ENCODE measurements at places on chromosomes 3 and 15.

DNA sequence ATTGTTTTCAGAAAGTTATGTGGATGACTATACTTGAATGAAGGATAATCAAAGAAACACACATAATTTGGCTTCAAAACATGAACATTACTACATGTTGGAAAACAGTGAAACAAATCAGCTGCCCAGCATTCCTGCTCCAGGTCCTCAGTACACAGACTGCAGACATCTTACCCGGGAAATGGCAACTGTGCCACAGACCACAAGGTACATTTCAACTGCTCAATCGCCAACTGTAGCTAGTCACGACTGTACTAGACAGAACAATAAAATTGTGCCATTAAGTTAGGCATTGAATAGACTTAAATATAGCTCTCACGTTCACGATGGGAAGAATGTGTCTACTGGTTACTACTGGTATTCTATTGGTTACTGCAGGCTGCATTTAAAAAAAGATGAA, 5.0 kb downstream of the NAA50 start:
- DNase-seq = no peak

GRCh38 chr15:88344786-88345185, 88.2 kb upstream of the NTRK3 start:
- DNase-seq = no peak

DNA sequence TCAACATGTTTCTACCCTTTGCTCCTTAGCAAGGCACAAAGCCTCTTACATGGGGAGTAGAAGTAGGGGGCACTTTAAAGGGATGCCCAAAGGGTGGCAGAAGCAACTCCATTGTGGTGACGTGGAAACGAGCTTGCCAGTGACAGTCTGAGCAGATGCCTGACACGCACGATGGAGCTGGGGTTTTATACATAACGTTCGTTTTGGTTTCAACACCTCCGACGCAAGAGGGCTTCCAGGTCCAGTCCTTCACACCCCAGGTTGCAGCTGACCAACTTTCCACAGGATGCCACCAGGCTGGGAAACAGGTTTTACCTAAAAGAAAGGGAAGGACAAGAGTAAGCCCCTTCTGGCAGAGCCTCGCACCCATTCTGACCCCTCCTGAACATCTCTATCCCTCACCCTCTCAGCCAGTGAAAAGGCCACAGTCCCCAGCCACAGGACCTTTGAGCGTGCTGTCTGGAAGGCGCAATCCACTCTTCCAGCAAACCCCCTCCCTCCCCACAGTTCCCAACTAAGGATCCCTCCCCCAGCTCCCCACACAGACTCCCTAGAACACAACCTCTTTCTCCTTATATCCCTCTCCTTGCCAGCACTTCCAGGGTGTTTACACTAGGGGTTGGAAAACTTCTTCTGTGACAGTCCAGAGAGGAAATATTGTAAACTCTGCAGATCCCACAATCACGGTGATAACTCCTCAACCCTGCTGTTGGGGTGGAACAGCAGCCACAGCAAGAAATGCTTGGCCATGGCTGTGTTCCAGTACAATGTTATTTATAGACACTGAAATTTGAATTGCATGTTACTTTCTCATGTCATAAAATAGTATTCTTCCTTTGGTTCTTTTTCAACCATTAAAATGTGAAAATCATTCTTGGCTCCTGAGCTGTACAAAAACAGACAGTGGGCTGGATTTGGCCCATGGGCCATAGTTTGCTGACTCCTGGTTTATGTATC, 36.2 kb downstream of the FAM174B start:
- no peak for DNase-seq

GRCh38 chr3:182913889-182914288, 66.4 kb downstream of the DCUN1D1 start:
- DNase-seq = no peak

GRCh38 chr15:87300146-87300545, 956.4 kb downstream of the NTRK3 start:
- DNase-seq = no peak

Data from cortex of kidney (tissue), 1 donor.